NCI-H1417 (cell line): ENCODE measurements at places on chromosomes 7 and 10.

DNA sequence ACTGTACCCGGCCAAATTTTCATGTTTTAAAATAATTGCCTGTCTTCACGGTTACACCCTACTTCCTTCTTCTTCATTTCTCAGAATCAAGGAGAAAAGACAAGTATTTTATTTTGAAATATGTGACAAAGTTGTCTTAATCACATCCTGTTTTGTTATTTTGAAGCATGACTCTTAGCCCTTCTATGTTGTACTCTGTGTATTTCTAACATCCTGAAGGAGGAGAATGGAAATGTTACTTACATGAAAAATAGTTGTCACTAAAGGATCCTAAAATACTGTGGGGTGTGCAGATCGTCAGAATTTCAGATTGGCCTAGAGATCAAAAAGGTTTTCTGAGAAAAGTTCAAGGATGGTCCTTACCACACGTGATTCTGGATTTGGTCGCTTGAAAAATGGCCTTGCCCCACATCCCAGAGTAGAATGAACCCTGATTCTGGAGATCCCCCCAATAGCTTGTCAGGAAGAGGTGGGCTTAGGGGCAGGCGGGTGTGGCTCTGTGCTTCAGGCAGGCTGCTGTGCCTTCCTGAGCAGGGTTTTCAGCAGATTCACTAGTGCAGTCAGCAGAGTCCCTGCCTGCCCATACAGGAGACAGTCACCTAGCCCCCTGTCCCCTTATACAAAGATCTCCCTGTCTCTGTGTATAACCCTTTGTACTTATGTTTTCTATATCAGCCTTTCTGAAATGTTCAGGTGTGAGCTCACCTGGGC lies 8.6 kb downstream of the UPP1 start:
- DNase-seq = no peak

- no peak for DNase-seq
These were observed 4.8 kb downstream of the SH3PXD2A start for GRCh38 chr10:103850572-103850895.

DNA sequence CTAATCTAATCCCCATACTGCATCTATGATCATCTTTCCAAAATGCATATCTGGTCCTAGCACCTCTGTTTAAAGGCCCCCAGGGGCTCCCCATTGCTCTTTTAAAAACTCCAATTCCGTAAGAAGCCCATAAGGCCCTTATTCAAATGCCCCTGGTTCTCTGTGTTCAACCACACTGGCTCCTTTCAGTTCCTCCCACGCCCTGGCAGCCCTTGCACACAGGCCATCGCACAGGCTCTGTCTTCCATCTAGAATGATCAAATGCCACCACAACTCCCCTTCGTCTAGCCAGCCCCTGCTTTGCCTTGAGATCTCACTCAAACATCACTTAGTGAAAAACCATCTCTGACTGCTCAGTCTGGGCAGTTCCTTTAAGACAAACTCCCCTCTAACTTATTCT lies 112.9 kb upstream of the LYZL2 start:
- no peak for DNase-seq

- DNase-seq = no peak
These were observed 469.9 kb downstream of the GALNT17 start for GRCh38 chr7:71601851-71602250.

DNA sequence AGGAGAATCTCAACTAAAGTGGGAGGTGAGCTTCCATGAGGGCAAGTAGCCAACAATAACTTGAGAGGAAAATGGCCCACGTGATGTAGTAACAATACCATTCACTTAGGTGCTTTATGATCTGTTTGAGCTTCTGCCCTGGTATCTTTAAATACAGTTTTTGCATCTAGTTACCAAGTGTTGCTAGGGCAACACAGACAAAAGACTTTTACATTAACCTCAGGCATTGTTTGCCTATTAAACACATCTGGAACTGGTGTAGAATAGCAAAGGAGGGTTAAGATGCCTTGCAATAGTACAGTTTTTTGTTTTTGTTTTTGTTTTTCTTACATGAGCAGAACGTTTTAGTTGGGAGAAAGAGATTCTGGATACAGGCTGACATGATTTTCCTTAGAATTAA lies 97.7 kb upstream of the MTPN start:
- peak; percentile 45 for DNase-seq

GRCh38 chr10:10967029-10967428 lies 50.6 kb upstream of the CELF2 start:
- no peak for DNase-seq

DNA sequence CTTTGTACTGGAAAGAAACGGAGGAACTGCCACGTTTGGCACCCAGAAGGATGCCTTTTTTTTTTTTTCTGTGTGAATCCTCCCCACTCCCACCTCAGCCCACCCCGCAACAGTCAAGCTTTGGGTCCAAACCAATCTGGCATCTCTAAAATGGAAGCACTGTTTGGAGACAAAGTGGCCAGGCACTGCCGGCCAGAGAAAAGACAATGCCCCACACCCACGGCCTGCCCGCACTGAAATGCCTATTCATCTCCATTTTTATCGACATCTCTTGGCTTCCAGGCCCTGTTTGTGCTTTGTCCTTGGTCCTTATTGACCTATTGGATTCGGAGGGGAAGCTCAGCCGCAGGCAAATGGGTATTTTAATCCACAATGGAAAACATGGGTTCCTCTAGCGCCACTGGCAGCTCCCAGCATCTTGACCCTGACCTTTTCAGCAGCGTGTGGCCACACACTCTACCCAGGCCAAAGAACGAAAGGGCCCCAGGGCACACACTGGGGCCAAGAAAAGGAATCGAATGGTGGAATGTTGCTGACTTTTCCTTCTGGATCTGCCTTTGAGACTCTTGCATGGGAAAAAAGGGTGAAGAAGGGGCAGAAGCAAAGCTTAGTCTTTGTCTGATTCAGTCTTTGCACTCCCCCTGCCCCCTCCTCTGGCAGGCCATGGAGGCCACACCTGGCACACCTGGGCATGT lies 162.6 kb upstream of the CDCA7L start:
- DNase-seq = no peak

DNA sequence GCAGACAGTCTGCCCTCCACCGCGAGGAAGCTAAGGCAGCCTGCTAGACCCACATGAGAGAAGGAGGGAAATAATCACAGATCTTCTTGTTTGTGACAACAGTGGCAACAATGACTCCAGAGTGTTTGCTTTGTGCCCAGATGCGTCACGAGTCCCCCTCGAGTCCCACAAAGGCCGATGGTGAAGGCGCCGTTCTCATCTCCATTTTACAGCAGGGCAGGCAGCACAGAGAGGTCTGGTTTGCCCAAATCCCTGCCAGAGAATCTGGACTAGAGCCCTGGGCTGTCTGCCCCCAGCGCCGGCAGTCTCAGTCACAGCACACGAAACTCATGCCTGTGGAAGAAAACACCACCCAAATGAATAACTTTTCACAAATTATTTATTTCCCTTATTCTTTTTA lies 38.1 kb downstream of the KIAA1549 start:
- DNase-seq = no peak

DNA sequence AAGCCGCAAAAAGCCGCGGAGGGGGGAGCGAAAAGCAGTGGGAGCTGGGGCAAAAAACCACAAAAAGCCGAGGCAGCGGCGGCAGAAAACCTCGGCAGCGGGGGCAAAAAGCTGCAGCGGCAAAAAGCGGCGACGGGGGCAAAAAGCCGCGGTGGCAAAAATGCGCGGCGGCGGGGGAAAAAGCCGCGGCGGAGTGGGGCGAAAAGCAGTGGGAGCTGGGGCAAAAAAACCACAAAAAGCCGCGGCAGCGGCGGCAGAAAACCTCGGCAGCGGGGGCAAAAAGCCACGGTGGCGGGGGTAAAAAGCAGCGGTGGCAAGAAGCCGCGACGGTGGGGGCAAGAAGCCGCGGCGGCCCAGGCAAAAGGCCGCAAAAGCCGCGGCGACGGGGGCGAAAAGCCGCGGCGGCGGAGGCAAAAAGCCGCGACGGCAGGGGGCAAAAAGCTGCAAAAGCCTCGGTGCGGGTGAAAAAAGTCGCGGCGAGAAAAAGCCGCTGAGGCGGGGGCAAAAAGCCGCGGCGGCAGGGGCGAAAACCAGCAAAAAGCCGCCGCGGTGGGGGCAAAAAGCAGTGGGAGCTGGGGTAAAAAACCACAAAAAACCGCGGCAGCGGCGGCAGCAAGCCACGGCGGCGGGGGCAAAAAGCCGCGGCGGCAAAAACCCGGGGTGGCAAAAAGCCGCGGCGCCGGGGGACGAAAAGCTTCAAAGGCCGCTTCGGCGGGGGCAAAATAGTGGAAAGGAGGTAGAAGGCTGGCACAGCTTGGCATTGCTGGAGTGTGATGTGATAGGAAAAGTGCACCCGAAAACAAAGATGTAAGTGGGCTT lies 135.9 kb downstream of the ZNF92 start:
- DNase-seq = peak; percentile 45

- peak; percentile 90 for DNase-seq
These were observed 111.7 kb upstream of the CDK13 start for GRCh38 chr7:39838326-39838725.

GRCh38 chr7:117489911-117490310 lies 10.1 kb downstream of the CFTR start:
- no peak for DNase-seq

- DNase-seq = no peak
These were observed 82.0 kb upstream of the RHEB start for GRCh38 chr7:151601521-151602305.

GRCh38 chr7:128849804-128850490 lies 12.7 kb upstream of the ATP6V1F start:
- DNase-seq = no peak

- DNase-seq = peak; percentile 64
These were observed 6.0 kb upstream of the HIPK2 start for GRCh38 chr7:139783647-139784385.

- no peak for DNase-seq
These were observed 7.0 kb upstream of the DLX6 start for GRCh38 chr7:96998333-96998732.

DNA sequence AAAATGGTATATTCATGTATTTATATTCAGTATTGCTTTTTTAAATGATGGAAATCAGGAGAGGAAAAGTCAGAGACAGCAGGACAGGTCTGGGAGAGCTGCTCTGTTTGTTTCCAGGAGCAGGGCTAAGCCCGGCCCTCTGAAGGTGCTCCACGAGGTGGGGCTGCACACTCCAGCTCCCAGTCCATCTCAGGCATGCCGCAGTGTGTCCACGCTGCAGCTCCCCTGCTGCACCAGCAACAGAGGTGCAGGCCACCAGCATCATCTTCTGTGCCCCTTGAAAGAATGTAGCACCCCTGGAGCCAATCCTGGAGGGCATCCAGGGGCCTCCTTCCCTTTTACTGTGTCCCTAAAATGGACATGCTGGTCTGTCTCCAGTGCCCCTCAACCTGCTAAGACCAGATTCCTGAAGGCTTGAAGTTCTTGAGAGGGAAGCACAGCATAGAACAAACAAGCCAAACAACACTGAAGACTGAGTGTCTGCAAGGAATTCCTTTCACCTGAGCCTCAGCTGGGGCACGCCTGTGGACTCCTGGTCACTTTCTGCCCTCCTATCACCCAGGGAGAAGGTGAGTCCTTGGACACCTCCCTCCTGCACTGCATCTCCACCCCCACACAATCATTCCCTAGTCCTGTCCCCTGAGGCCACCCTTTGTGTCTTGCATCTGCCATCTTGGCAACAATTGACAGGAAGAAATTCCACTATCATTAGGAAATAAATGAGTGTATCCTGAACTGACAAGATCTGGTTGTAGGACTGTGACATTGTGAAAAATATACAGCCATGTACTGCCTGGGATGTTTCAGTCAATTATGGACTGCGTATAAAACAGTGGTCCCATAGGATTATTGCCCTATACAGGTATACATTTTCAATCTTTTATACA lies 100.5 kb downstream of the CXCL12 start:
- DNase-seq = no peak

DNA sequence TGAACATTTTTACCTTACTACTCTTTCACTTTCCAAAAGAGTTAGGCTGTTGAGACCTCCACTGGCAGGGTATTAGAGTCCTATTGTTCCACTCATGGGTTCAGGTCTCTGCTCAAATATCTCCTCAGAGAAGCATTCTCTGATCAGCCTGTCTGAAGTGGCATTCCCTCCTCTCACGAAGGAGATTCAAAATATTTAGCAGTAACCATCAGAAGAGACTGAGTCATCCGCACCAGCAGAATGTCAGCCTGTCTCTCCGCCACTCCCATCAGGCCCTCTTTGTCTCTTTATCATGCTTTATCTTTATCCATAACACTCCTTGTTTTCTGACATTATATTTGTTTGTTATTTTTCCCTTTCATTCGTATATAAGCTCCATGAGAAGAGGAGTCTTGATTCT lies 79.1 kb downstream of the AASS start:
- DNase-seq = no peak

GRCh38 chr7:55160539-55160938 lies 141.7 kb downstream of the EGFR start:
- DNase-seq = no peak

DNA sequence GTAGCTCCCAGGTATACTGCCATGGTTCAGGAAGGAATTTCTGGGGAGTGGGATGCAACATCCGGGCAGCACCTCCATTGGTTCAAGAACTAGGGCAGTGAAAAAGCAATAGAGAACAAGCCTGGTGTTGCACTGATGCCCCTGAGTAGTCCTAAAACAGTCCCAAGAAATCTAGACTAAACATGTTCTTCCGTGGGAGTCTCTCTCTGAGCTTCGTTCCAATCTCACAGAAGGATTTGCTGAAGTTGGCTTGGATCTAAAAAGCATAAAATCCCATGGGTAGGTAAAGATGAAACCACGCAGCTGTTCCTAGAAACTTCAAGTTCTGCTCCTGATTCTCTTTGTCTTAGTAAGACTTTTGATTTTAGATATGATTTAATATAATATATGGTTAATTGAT lies 154.5 kb downstream of the PLXDC2 start:
- no peak for DNase-seq
